Right ventricle myocardium inferior (tissue), 1 donor: ENCODE measurements at places on chromosomes 3 and 15. TPM values are rescaled to one million over a fixed set of nuclear protein-coding genes. Genes with fewer than 3 reads are reported as not detected.

DNA sequence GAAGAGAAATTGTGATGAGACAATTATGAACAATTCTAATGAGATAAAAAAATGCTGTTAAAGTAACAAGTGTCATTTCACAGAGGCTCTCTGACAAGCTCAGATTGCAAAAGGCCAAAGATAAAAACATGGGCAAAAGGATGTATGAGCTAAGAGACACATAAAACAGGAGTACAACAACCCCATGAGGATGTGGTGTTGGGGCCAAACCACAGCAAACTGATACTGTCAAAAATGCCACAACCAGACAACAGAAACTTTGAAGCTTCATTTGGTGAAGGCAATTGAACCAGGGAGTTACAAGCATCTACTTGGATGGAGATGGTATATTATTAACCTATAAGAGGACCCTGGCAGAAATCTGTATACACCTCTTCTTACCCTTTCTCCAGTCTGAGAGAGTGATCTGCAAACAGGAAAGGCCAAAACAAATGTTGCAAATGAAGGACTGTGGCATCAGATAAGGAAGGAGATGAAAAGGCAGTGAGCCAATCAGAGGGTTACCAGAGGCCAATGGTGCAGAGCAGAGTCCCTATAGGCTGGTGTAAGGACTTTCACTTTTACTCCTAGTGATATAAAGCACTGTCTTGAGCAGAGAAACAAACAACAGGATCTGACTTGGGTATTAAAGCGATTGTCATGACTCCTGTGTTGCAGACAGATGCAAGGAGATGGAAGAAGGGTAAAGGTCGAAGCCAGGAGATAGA lies 659.0 kb downstream of the NTRK3 start:
- DNase-seq: no peak

- DNase-seq: no peak
Measured at GRCh38 chr15:90033448-90033847, 32.3 kb downstream of the ZNF710 start.

- no peak for DNase-seq
Measured at GRCh38 chr15:53072077-53072476, 281.9 kb upstream of the ONECUT1 start.

GRCh38 chr15:82995938-82996337 lies 9.9 kb downstream of the RAMAC start:
- no peak for DNase-seq

DNA sequence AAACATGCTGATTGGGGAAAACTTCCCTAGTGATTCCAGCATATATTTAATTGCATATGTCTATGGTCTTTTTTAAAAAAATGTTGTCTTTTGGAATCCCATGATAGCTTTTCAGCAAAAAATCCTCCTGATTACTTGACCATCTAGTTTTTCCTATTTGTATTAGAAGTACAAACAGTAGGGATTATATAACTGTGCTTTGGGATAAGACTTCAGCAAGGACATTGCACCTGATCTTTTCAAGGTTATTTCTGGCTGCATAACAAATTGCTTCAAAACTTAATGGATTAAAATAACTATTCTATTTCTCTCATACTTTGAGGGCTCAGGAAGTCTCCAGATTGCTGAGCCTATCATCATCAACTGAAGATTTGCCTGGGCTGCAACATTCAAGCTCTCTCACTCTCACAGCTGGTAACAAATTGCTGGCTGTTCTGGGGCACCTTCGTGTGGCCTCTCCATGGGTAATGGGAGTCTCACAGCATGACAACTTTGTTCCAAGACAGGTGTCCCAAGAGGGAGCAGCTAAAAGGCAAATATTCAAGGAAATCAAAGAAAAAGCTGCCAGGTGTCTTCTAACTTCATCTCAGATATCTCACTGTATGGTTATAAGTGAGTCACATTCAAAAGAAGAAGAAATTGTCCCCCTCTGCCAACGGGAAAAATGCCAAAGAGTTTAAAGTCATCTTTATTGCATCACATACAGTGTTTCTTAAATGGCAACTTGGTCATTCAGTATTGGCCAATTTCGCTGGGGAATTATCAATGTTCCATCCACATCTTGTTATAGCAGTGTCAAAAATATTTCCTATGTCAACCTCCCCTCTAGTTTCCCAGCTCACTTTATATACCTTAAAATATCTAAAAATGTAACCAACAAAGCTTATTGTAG lies 644.5 kb upstream of the GRM7 start:
- DNase-seq: no peak

DNA sequence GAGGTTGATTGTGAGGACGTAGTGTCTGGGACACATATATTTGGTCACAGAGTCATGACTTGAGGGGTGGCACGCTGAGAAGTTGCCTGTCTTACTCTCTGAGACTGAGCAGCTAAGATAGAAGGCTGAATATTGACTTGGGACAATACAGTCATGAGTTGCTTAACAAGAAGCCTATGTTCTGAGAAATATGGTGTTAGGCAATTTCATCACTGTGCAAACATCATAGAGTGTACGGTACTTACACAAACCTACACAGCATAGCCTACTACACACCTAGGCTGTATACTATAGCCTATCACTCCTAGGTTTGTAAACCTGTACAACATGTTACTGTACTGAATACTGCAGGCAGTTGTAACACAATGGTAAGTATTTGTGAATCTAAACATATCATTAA lies 30.3 kb upstream of the SPESP1 start:
- no peak for DNase-seq

GRCh38 chr3:106683953-106684620 lies 693.2 kb upstream of the CCDC54 start:
- DNase-seq: no peak

Gene KLF13
- total RNA-seq: 63.4 TPM

- no peak for DNase-seq
Measured at GRCh38 chr3:25547943-25548674, 116.6 kb downstream of the TOP2B start.

DNA sequence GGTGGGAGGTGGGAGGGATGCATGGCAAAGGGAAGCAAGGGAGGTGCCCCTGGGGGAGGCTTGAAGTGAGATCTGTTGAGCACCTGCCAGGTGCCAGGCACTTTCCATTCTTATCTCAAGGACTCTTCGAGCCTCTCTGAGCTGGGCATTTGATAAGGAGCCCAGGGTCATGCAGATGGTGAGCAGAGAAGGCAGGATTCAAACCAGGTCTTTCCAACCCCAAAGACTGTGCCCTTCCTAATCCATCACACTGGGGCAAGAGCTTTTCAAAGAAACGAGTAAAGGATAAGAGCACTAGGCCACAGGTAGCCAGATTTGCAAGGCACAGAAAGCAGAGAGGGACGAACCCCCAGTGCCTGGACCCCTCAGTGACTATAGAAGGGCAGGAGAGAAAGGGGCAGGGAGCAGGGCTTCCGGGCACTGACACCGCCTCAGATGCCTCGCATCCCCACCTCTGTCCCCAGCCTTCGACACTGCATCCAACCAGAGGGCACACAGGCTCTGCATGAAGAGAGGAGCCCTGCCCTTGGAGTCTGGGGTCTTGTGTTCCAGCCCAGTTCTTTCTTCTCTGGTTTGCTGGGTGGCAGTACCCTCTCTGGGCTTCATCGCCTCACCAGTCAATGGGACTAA lies 21.0 kb downstream of the IGDCC4 start:
- peak; percentile 34 for DNase-seq

- DNase-seq: no peak
Measured at GRCh38 chr3:3906171-3906570, 106.9 kb downstream of the LRRN1 start.
